ENCODE measurements at places on chromosomes 5 and 9.
A peak's percentile ranks its signal among the peaks of the same experiment; 100 is the strongest.

GRCh38 chr5:112228667-112229066 lies 190.4 kb downstream of the EPB41L4A start:
- peak; percentile 35 for DNase-seq

DNA sequence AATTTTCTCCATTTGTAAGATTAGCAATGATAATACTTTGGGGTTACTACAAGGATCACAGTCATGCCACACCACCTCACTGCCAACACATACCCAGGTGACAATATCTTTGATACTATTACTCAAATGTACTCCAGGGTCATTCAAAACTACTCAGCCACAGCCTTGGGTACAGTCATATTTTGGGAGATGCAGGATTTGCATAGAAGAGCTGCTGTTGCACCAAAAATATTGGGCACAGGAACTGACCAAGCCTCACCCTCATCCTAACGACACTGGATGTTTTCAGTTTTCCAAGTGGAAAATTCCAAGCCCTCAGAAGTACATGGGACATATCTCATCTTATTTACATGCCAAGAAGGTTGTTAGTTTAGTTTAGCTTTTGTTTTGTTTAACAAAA lies 120.9 kb upstream of the C6 start:
- no peak for DNase-seq

- no peak for DNase-seq
These were observed 528.7 kb upstream of the DAP start for GRCh38 chr5:11289733-11290132.

GRCh38 chr5:59529239-59529638 lies 364.3 kb downstream of the PDE4D start:
- DNase-seq = no peak

DNA sequence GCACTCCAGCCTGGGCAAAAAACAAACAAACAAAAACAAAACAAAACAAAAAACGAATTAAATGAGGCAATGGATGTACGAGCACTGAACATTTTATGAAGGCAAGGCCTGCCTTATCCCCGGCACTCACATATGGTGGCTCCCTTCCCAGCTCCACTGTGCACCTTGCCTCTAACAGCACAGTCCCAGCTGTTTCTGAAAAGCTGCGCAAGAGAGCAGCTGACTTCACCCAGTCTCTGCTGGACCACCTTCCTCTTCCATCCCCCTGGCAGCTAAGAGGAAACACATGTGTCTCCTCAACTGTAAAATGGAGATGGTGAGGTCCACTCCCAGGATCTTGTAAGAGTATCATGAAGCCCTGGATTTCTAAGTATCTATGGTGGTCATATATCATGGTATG lies 100.7 kb downstream of the KLF4 start:
- DNase-seq = no peak
